LNCaP clone FGC (cell line): ENCODE measurements at places on chromosomes 2 and 18.

DNA sequence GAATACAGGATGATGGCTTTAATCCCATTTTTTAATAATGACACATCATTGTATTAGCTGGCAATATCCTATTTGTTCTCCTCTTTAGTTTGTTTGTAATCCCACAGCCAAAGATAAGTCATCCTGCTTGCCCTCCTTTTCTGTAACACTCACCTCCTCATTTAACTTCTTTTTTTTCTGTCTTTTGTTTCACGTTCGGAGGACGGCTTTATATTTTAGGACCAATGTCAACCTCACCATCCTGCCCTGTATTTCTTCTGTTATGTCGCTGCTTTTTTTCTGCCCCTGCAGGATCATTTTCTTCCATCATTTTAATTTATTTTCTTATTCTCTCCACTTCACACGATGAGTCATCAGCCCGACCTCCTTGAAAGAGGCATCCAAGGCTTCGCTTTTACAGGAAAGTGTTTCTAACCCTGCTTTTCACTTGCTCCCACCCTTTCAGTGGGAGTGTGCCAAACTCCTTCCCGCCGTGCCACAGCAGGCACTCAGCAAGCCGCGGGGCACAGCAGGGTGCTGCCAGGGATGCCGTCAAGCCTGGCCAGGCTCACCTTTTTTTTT, 11.4 kb downstream of the RAB31 start:
- no peak for DNase-seq

DNA sequence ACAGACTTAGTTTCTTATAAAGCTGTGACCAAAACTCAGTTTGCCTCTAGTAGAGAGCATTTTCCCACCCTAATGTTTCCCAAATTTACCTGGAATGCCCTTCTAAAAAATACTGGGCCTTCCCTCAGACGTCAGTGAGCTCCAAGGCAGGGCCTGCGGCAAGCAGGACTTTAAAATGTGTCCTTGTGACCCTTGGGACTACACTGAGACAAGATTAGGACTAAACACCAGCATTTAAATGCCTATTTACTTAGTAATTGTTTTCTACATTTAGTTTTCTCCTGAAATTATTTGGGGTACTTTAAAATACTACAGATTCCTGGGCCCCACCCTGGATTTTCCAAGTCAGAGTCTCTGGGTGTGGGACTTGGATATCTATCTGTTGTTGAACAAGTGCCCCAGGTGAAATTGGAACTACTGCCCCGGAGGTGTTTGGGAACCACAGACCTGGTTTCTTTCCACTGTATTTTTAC, 14.3 kb downstream of the GATA6 start:
- DNase-seq = no peak

- DNase-seq = no peak
Measured at GRCh38 chr18:2316082-2316750, 255.1 kb downstream of the METTL4 start.

DNA sequence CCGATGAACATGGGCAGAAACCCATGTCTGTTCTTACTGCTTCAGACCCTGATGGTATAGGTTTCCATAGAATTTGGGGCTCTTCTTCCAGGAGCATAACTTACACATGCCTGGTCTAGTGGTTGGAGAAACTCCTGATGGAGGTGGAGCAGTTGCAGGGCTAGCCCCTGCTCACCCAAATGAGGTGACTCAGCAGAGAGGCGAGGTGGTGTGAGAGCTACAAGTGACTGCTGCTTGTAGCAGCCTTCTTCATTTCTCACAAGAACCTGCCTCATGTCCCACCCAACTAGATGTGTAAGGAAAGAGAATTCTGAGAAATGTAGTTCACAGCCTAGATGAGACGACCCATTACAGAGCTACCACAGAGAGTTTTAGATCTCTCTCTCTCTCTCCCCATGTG, 105.3 kb downstream of the ZNF407 start:
- DNase-seq = no peak

DNA sequence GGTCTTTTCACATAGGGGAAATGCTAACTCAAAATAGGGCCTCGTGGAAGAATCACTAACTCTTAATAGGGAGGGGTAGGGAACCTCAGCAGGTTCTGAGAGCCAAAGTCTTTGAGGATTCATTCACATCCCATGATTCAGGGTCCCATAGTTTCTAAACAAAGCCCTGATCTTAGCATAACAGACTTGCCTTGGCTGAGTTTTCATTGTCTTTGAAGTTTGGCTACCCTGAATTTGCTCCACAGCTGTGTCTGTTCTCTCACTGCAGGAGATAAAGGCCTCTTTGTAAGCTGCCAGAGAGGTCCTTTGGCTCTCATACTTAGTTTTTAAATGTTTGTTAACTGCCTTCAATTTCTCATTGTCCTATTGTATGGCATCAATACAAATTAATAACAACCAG, 54.5 kb downstream of the ZDBF2 start:
- no peak for DNase-seq

DNA sequence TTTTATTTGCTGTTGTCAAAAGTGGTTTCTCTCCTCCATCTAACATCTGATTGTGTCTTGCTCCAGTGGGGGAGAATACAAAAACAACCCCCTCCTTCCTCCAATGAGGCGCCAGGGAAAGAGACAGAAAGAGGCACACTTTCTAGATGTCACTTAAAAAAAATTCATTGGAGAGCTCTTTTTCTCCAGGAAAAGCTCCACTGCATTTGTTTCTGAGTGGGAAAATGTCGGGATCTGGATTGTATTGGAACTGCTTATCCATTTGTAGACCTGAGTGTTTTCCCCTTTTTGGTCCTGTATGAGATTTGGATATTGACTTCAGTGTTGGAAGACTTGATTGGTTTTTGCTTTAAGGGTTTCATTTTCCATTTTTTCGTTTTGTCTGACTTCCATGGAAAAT, 995 bp downstream of the MBD5 start:
- DNase-seq = no peak

DNA sequence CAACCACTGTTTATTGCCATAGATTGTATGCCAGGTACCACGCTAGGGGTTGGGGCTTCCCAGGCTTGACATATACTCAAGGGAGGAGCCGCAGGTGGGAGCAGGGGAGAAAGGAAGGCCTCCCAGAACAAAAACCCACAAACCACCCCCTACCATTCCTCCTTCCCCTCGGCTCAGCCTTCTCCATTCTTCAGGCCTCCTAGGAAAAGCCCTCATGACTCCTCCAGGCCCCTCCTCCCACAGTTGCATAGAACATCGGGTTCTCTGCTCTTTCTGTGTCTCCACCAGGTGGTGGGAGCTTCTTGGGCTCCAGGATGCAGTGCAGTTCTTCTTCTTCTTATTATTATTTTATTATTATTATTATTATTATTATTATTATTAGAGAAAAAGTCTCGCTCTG, 80.3 kb downstream of the ZFP36L2 start:
- no peak for DNase-seq

DNA sequence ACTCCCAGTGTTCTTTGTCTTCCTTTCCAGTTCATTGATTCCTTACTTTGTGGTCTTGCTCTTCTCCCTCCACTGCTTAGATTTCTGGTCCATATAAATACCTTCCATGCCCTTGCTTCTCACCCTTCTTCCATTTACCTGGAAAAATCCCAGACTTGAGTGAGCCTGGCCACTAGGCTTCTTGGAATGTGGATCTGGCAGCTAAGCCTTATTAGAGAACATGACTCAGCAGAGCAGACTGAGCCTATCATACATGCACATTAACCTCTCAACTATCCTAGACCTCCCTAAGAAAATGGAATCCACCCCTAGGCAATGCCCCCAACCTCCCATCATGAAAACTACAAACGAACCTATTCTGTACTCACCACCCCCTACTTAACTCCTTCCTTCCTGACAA, 127.7 kb downstream of the RHBDD1 start:
- no peak for DNase-seq
